ENCODE measurements at places on chromosomes 7 and 10.

DNA sequence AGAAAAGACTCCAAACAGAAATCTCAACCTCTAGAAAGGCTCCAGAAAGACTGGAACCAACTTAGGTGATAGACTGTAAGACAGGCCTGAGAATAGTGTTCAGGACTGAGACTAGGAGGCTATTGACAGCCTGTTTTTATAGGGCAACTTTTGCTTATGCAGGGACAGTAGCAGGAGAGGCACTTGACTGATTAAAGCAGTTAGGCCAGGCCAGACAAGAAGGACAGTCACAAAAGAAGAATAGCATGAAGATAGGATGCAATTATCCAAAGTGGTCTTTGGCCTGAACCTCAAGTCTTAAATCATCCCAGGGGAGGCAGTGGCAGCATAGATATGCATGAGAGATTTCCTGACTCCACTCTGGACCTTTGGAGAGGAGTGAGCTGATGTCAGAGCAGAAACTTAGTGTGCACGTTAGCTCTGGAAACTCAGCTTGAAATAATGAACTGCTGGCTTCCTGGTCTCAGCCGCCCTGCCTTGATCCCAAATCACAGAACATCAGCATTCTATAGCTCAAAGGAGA lies 290.6 kb downstream of the SORCS3 start:
- no peak for DNase-seq

DNA sequence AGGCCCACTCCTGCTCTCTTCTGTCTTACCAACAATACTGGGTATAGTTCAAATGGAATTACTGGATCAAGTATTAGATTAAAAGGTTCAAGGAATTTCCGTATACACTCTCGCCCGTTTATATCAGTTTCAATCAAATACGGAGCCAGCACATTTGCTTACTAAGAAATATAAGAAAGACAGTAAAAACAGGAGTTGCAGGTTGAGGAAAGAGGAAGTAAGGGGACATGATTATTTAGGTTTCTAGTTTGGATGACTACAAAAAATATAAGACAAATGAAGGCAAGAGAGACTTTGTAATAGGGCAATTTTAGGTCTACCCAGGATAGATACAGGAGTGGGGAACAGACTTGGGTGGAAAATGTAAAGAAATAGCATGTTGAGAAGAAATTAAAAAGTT lies 109.9 kb upstream of the ABI1 start:
- no peak for DNase-seq

- DNase-seq, result no peak
Observed at GRCh38 chr10:36573246-36573645, 552.2 kb upstream of the ANKRD30A start.

GRCh38 chr7:24966802-24967201 lies 13.2 kb downstream of the OSBPL3 start:
- no peak for DNase-seq

GRCh38 chr7:101507791-101508252 lies 121.3 kb downstream of the MYL10 start:
- peak; percentile 49 for DNase-seq

- peak; percentile 43 for DNase-seq
Observed at GRCh38 chr10:91614225-91614624, 18.6 kb downstream of the PPP1R3C start.

DNA sequence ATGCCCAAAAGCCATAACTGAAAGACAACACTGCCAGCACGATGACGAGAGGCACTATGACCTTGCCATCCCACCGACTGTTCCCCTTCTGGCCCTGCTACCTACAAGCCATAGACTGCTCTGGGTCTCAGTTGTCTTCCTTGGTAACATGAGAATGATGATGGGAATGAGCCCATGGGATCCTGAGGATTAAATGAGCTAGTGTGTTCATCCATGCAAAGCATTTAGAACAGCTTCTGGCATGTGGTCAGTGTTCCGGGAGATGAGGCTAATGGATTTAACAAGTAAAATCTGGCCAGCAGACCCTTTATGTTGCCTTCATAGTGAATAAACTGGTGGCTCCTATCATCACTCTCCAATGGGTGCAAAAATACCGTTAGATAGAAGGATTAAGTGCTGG lies 62.4 kb upstream of the WDR11 start:
- DNase-seq, result no peak

- no peak for DNase-seq
Observed at GRCh38 chr7:12107841-12108254, 103.2 kb upstream of the TMEM106B start.

DNA sequence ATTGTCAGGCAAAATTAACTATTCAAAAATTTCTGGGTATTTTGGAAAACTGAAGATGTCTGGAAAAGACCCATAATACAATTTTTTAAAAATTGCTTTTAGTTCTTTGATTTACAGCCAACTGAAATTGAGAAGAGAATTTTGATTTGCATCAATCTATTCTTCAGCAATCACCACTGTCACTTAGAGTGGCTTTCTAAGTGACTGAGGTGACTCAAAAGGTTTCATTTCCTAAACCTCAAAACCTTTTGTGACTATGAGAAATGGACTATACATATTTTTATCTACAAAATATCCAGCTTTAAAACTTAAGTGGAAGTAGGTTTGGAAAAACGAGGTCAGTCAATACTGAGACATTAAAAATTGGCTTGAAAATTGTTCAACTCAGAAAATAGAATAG lies 60.0 kb downstream of the ENO4 start:
- DNase-seq, result no peak

DNA sequence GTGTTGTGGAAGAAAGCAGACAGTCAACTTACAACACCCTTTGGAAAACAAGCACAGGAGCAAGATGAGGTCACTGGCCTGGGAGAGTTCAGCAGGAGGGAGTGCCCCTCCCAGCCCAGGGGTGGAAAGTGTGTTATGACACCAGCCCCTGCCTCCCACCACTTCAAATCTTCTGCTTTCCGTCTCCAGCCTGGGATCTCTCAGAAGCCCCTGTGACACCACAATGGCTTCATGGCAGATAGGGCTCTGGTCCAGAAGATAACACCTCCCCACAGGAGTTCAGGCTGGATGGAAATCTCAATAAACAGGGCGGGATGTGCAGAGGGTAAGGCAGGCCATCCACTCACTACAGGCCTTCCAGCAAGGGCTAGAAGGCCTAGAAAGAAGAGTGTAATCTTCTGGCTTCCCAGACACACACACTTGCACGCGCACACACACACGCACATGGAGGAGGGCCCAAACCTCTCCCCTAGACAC lies 48.7 kb upstream of the ZMIZ1 start:
- DNase-seq, result no peak

- no peak for DNase-seq
Observed at GRCh38 chr10:88138319-88138848, 275.0 kb downstream of the PTEN start.

DNA sequence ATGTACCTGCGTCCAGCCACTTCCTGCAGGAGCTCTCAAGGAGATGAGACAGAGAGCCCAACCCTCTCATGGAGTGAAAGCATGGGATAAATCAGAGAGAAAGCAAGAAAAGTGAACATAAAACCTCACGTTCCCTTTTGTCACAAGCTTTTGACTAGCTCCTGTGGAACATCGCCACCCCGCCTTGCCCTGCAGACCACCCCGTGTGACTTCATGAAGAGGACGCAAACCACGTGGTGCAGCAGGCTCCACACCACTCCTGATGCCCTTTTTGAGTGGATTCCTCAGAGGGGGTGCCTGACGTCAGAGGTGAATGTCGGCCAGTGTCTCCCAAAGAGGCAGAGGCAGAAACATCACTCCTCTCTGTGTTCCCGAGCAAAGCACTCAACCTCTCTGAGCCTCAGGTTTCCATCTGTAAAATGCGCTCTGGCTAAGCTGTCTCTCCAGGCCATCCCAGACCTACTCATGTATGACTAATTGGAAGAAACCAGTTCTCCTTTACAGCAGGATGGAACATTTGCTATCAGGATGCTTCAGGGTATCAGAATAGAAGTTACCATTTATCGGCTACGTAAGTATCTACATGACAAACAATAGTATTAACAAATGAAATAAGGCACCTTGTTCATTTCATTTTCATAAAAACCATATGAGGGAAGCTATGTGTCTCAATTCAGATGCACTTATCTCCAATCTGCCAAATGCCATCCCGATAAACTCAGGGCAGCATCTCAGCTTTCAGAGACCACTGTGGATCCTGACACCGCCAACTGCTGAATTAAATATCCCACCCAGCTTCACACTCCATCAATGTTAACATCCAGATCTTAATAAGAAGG lies 5.3 kb downstream of the ZNF488 start:
- no peak for DNase-seq

GRCh38 chr10:12360461-12360860 lies 11.1 kb downstream of the CAMK1D start:
- no peak for DNase-seq

DNA sequence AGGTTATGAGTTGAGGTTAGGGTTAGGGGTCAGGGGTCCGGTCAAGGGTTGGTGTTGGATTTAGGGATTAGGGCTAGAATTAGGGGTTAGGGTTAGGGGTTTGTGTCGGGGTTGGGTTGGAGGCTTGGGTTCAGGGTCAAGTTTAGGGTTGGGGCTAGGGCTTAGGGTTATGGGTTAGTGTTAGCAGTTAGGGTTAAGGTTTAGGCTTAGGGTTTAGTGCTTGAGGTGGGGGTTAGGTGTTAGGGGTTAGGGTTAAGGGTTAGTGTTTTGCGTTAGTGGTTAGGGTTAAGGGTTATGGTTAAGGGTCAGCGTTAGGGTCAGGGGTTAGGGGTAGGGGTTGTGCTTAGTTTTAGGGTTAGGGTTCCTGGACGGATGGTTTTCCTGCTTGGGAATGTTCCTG lies 1.7 kb upstream of the SYCE1 start:
- no peak for DNase-seq

- DNase-seq, result no peak
Observed at GRCh38 chr7:512541-513311, 6.9 kb downstream of the PDGFA start.

GRCh38 chr7:44867073-44867995 lies 18.0 kb downstream of the PURB start:
- peak; percentile 50 for DNase-seq

GRCh38 chr7:92747041-92747835 lies 89.1 kb downstream of the CDK6 start:
- DNase-seq, result no peak
